ENCODE measurements at places on chromosomes 5 and 9.
A peak's percentile ranks its signal among the peaks of the same experiment; 100 is the strongest.

DNA sequence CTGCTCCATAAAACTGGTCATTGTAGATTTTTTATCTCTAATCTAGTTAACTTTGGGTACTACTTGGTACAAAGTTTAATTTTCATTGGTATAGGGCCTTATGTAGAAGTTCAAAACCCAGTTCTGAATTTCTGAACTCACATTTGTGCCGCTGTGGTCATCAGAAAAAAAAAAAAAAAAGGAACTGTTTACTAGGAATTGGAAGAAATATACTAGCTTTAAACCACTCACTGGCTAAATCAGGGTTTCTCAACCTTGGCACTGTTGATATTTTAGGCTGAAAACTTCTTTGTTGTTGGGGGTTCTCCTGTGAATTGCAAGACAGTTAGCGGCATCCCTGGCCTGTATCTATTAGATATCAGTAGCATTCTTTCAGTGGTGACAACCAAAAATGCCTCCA is 4.1 kb upstream of the ZFYVE16 start:
- no peak for DNase-seq

- no peak for DNase-seq
Measured at GRCh38 chr9:122954253-122954691, 13.5 kb downstream of the RABGAP1 start.

- no peak for DNase-seq
Measured at GRCh38 chr9:89639961-89640360, 35.1 kb downstream of the GADD45G start.

DNA sequence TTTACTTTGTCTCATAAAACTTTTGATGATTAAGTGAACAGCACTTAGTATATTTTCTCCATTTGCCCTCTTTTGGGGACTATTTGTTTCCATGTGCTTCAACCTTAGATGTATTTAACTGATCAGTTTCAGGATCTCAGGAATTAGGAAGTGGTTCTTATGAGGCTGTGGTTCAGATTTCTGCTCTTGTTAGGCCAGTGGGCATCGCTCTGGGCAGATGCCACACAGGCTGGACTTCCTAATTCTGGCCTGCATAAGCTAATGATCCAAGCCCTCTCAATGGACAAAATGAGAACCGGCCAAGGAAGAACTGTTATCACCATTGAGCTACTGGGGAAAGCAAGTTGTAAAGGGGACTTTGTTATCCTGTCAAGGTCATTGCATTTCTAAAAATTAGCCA is 6.9 kb downstream of the ARHGAP26 start:
- DNase-seq = no peak

DNA sequence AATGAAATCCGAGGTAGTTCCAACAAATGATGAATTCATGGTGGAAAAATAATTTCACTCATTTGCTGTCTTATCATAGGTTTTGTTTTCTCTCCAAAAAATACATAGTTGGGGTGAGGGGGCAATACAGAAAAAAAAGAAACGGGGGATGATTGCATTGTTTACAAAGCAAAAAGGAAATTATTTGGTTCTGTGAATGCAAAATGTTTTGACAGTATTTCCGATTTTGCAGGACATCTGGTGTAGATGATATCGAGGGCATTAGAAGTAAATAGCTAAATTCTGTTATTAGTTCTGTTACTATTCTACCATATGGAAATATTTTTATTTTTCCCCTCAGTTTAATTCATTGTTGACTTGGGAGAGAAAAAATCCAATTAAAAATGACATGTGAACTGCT is 201.7 kb downstream of the MARCHF11 start:
- DNase-seq = no peak

GRCh38 chr5:1987471-1987870 is 104.7 kb upstream of the IRX4 start:
- no peak for DNase-seq

DNA sequence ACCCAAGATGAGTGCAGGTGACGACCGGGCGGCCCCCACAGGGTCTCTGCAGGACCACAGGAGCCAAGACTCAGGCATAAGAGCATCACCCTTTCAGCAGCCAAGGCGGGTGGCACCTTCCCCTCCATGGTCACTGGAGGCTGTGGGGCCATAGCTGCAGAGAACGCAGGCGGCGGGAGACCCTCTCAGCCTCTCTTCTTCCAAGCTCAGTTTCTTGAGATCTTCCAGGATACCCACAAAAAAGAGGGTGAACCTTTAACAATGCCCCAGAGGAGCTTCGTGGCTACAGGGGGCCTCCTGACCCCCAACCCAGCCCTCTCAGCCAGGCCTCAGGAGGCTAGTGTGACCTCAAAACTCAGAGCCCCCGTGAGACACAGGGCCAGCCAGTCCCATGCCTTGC is 5.8 kb upstream of the TBC1D9B start:
- DNase-seq = no peak

DNA sequence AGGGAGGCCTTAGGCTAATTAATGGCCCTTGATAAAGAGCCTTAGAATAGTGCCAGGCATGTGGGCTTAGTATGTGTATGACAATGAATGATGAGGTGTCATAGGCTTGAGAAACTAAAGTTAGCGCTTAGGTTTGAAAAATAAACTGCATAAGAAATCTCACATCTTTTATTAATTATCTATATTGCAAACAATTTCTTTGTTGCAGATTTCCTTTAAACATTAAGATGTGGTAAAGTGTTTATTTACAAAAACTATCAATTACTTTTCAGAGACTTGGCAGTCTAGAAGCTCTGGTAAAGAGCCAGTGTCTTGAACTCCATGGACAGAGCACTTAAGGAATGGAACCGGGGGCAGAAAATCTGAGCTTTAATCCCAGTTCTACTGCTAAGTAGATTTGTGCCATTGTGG is 23.1 kb downstream of the MAP1B start:
- no peak for DNase-seq

DNA sequence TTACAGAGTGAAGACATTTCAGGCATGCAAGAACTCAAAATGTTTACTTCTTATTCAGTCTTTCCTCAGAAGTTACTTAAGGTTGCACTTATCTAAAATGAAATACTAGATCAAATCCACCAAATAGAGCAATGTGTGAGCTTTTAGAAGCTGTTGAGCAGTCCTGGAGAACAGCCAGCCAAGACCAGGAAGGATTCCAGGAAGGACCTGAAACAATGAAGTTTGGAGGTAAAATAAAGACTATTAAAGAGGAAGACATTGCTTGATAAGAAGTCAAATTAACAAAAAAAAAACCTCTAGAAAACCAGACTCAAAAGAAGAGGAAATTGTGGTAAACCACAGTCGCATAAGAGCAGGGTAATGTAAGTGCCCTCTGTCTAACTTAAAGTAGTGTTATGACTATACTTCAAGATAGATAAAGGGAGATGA is 156.2 kb upstream of the S1PR3 start:
- no peak for DNase-seq

DNA sequence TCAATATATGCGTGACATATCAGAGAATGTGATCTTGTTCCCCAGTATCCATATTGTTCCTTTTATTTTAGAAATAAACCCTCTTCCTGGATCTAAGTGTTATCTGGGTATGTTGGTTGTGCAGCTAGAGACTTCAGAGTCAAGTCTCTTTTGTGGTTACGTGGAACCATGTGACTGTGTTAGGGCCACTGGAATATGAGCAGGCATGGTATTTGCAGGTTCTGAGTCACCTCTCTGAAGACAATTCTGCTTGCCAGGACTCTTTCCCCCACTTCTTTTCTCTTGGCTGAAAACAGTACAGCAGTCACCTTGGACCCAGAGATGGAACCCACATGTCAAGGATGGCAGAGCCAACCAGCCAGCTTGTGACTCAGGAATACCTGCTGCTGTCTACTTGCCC is 59.7 kb downstream of the ATP10B start:
- DNase-seq = no peak

DNA sequence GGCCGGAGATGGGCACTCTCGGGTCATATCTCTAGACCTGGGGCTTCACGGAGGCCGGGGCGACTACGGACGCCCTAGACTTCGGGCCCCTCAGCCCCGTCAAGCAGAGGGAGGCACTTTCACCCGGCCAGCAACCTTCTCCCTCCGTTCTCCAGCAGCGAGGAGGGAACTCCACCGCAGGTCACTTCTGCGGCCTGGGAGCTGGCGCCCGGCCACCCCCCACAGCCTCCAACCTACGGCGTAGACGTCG is 201 bp downstream of the DOLK start:
- DNase-seq = no peak

- DNase-seq = no peak
Measured at GRCh38 chr5:113340537-113340936, 94.3 kb downstream of the TSSK1B start.

DNA sequence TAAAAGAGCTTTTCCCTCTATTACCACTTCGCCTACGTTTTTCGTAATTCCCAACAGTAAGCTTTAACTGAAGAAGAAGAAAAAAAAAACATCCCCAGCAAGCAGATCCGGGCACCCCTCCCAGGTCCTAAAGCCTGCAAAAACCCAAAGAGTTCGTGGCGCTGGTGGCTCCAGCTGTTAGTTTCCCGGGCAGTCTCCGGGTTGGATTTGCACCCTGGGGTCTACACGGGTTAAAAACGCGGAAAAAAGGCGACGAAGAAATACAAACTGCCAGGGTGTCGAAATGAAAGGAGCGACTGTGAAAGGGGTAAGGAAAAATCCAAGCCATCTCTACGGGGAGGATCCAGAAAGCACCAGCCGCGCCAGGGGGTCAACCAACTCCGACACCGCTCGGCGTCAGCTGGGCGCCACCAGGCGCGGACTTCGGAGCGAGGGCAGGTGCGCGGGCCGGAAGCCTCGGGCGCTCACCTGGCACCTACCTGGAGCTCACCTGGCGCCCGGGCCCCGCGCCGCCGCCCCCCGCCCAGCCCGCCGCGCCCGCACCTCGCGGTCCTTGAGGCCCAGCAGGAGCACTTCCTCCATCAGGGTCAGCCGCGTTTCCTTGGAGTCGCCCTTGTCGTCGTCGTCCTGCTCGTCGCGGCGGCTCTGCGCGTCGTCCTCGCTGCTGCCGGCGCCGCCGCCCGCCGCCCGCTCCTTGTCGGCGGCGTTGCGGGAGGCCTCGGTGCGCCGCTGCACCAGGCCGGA is 680 bp downstream of the GOLPH3 start:
- peak; percentile 50 for DNase-seq

DNA sequence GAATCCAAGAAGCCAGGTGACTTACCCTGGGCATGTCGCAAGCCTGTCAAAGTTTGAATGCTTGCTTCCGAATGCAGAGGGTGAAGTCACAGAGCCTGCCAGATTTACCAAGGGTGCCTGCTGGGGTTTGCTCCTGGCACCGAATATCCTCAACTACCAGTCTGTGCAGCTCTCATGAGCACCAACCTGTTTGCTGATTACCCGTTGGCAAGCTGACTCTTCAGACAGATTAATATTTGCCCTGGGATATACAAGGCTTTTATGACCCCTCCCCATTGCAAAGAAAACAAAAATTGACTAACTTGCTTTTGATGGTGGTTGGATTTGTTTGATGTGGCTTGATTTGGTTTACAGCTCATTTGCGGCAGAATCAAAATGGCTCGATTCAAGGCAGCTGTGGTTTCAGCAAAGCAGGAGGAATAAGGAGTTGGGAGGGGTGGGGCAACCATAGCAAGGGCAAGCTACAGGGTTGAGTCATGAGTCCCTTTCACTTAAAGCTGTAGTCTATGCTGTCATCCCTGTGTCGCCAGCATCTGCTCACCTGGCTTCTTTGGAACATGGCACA is 82.3 kb upstream of the AGXT2 start:
- DNase-seq = no peak

DNA sequence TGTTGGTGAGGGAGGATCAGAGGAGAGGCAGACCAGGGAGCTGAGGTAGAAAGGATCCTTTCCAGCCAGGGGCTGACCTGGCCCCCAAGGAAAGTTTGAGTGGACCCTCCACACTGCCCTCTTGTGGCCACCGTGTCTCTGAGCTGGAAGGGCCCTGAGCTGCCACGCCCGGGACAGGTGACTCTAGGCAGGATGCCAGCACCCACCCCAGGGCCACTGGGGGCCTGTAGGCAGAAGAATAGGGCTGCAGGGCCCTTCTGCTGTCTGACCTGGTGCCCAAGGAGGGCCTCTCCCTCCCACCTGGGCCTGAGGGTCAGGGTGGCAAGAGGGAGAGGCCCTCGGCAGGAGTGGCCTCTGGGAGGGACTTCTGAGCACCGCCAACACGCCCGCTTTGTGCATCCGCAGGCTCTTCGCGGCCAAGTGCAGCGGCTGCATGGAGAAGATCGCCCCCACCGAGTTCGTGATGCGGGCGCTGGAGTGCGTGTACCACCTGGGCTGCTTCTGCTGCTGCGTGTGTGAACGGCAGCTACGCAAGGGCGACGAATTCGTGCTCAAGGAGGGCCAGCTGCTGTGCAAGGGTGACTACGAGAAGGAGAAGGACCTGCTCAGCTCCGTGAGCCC is 76.8 kb downstream of the LMX1B start:
- DNase-seq = peak; percentile 46

- no peak for DNase-seq
Measured at GRCh38 chr5:113405530-113405929, 29.3 kb downstream of the TSSK1B start.
